COLO829 (cell line): ENCODE measurements at places on chromosomes 7 and 10.

- no peak for DNase-seq
Measured at GRCh38 chr10:44659320-44659719, 251.8 kb upstream of the TMEM72 start.

GRCh38 chr10:72265508-72265907 lies 8.2 kb upstream of the DDIT4 start:
- no peak for DNase-seq

GRCh38 chr7:36054637-36055036 lies 98.4 kb upstream of the EEPD1 start:
- no peak for DNase-seq

DNA sequence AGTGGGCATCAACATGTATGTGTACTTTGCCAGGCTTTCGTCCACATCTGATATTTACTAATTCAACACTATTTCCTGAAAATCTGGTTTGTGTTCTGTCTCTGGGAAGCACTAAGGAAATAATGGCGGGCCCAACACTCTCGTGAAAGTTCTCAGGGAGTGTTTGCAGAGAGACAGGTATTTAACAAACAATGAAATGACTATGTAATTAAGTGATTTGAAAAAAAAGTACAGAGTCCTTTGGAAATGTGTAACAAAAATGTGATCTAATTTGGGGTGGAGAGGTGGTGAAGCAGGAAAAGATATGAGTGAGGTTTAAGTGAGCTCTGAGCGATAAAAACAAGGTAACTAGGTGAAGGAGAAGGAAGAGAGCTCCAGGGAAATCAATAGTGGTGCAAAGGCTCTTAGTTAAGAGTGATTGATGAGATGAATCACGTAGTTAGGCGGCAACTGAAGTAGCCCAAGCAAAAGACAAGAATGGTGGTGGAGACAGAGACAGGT lies 95.3 kb upstream of the DNAJB12 start:
- DNase-seq, result no peak

DNA sequence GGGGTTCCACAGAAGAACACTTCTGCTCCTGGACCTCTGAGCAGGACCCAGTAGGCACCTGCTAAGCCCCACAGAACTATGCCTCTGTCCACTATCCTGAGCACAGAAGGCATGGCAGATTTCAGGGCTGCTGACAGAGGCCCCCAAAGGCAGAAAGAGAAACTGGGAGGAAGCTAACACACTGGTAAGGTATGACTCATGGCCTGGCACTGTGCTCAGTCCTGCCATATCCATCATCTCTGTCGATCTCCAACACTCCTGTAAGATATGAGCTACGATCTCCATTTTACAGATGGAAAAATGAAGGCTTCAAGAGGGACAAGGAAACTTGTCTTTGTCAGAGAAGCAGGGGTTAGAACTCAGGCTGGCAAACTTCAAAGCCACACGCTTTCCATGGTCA lies 62.2 kb downstream of the GRID1 start:
- DNase-seq, result no peak

DNA sequence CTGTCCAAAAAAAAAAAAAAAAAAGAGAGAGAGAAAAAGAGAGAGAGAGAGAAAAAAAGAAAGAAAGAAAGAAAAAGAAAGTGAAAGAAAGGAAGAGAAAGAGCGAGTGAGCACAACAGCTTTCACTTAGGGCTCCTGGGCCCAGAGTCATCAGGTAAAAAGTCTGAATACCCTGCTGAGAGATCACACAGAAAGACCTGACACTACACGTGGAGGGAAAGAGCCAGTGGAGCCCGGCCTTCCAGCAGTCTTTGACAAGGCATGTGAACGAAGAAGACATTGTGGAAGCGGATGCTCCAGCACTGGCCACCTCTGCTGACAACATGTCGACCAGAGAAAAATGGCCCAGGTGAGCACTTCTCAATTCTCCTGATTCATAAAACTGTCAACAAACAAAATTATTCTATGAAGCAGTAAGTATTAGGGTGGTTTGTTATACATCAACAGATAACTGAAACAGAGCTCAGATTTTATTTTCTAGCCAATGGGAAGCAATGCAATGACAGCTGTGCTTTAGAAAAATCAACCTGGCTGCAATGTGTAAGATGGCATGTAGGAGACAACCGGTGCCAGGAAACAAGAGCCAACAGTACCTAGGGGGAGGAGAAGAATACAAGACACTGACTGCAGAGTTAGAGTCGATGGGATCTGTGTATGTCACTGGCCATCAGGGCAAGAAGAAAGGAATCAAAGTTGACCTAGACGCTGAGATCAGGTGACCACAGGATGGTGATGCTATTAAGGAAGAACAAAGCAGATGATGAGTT lies 4.4 kb downstream of the RNF216 start:
- DNase-seq, result no peak

DNA sequence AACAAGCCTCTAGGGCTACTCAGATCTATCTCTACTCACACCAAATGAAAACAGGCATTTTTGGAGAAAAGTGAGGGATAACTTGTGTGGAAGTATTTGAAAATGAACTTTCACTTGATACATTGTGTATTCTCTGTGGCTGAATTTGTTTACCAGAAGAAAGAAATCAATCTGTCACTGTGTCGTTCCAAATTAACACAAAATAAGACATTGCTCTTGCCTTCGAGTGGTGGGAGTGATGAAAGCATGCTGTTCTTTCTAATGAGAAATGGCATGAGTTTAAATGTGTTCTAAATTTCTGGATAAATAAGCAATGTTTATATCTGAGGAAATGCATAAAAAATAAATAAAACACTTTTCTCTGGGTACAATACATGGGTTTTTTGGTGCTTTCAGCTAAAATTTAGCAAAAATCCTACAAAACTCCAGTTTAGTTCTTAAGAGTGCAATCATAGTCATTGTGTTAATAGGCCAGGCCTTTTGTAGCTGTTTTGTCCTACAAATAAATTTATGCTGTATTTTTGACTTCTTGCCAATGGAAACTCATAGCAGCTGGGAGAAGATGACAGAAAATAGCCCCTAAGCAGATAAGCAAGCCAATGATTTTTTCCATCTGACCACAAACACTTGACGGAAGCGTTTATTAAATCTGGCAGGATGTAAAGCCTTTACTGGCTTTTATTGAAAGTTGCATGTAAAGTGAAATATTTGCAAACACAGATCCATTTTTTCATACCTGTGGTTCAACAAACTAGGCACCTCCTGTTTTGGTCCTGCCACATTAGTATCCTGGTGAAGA lies 1064.1 kb upstream of the GHITM start:
- DNase-seq, result no peak

- DNase-seq, result no peak
Measured at GRCh38 chr10:65622608-65623007, 1303.2 kb upstream of the LRRTM3 start.

- peak; percentile 49 for DNase-seq
Measured at GRCh38 chr7:29113384-29114102, 32.8 kb downstream of the CPVL start.

DNA sequence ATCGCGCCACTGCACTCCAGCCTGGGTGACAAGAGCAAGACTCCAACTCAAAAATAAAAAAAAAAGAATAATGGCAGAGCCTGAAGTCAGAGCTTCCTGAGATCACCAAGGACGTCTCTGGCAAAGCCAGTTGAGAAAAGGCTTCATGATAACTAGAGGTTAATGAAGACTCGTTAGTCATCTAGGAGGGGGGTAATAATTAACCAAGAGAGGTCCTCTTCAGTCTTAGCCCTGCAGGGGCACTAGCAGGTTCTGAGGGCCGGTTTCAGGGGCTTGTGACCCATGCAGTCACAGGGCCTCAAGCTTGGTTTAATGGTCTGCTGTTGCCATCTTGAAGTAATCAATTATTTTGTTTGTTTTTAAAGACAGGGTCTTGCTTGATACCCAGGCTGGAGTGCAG lies 28.6 kb upstream of the PROSER2 start:
- no peak for DNase-seq

GRCh38 chr7:99827040-99827778 lies 604 bp upstream of the CYP3A43 start:
- no peak for DNase-seq

GRCh38 chr7:108009873-108010272 lies 6.9 kb upstream of the LAMB1 start:
- DNase-seq, result no peak

DNA sequence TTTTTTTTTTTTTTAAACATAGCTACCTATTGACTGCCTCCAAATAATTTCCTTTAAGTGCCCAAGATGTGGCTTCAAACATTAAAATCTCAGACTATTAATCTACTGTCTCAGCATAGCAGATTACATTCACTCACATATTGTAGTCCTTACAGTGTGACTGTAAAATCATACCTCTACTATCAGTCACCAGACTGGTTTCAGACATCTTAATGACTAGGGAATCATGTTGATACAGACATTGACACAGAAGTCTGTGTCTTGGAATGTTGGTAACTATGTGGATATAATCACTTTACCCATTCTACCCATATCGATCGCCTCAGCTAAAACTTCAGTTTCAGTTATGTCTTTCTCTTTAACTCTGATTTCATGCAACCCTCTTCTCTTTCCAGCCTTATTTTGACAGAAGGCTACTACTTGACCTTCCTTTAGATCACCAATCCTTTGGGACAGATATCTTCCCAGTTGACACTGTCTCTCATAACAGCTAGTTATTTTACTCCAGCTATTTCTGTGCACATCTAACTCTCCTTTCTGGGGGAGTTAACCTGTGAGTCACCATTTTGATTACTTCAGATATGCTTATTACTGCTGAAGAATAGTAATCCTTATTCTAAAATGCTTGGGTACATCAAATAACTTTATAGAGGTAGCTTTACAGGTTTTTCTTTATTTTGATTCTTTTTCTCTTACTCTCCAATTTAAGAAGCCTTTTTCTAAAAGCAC lies 7.0 kb downstream of the TNKS2 start:
- DNase-seq, result no peak

GRCh38 chr7:27239387-27240014 lies 3.1 kb upstream of the EVX1 start:
- no peak for DNase-seq

DNA sequence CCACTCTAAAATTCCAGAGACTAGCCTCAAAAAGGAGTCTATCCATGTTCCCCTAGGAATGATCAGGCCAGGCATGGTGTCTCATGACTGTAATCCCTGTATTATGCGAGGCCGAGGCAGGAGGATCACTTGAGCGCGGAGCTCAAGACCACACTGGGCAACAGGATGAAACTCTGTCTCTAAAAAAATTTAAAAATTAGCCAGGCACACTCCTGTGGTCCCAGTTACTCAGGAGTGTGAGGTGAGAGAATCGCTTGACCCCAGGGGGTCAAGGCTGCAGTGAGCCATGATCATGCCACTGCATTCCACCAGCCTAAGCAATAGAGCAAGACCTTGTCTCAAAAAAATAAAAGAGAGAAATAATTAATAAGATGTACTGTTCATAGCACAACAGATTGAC lies 256.8 kb downstream of the KCND2 start:
- DNase-seq, result no peak
